Activated T-cell treated with anti-CD3 and anti-CD28 coated beads, Interleukin-2, amount 50 U/mL, for 72 hours (primary cell): ENCODE measurements at places on chromosomes 6 and 20.

GRCh38 chr6:142332393-142333098, 30.7 kb downstream of the ADGRG6 start:
- no peak for DNase-seq

DNA sequence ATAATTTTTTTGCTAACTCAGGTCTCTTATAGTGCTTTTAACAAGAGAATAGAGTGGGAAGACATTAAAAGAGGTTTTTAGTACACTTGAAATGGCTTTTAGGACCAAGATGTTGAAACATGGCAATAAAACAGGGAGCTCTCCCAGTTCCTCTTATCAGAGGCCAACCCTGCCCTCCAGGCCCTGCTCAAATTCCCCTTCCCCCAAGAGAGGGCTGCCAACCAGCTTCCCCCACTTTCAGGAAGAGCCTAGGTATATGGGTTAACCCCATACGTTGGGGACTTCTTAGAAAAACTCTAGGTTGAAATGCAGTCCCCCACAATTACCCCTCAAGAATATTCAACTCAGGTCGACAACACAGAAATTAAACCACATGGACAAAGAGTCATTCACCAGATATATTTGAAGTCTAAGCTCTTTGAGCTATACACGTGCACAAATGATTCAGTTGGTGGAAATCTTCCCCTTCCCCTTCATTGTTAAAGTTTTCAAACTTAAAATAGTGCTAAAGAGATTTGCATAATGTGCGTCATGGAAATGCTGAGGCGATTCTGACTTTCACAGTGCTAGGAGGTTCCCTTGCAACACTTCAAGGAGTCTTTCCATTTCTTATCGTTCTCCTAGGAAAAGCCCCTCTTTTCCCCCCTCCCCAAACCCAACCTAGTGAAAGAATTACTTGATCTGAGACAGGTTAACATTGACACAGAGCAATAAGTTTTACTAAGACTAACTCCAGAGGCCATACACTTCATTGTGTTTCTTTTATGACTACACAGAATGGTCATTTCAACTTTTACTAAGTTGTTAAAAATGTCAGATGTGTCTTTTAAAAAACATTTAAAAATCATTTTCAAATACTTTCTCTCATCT, 49.8 kb upstream of the ENPP5 start:
- peak; percentile 41 for DNase-seq

GRCh38 chr20:24384865-24385264, 84.6 kb upstream of the SYNDIG1 start:
- no peak for DNase-seq

DNA sequence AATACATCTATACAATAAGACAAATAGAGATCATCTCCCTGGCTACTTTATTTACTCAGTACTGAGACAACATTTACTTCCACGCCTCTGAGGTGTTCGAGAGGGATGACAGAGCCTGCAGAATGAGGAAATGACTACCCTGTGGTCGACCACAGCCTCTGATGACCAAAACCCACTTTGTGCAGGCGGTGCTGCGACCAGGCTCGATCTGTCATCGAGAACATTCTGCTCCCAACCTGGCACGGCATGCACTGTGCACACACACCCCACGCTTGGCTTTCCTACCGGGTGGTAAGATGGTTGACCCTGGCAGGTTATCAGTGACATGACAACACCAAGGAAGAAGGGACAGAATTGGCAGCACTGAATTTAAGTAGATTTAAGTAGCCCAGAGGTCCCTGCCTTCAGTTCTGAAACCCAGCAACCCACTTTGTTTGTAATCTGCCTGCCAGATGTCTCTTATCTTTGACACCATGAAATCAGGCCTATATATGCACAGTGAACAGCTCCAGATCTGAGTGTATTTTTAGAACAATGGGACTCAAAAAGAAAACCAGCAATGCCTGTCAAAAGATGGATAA, 42.6 kb downstream of the TTI1 start:
- DNase-seq = peak; percentile 87

GRCh38 chr20:9128568-9128967, 59.7 kb downstream of the PLCB4 start:
- DNase-seq = no peak

- no peak for DNase-seq
These were observed 5.2 kb upstream of the TP53RK start for GRCh38 chr20:46694484-46694883.

- DNase-seq = no peak
These were observed 50.0 kb downstream of the LAMA4 start for GRCh38 chr6:112204350-112204706.

DNA sequence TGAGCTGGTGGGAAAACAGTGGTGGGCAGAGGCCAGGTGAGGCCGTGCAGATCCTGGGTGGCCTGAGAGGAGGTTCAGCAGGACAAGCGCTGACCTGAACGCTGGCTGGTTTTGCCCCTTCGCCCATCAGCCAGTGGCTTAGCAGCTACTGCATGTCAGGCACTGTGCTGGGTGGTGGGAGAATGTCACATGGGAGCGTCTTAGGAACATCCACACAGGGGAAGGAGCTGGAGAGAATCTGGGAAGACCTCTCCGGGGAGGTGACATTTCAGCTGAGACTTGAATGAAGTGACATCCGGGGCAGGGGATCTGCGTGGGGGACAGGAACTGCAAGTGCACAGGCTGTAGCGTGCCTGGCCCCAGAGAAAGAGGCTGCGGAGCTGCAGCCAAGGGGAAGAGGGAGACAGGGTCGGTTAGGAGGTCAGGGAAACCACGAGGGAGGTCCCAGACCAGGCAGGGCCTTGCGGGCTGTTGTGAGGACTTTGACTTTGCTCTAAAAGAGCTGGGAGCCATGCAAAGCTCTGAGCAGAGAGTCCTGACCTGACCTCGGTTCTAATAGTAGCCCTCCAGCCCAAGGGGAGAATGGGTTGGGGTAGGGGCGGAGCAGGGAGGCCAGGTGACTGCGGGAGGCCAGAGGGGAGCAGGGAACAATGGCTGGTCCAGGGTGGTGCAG, 156.8 kb upstream of the PTPN1 start:
- no peak for DNase-seq

DNA sequence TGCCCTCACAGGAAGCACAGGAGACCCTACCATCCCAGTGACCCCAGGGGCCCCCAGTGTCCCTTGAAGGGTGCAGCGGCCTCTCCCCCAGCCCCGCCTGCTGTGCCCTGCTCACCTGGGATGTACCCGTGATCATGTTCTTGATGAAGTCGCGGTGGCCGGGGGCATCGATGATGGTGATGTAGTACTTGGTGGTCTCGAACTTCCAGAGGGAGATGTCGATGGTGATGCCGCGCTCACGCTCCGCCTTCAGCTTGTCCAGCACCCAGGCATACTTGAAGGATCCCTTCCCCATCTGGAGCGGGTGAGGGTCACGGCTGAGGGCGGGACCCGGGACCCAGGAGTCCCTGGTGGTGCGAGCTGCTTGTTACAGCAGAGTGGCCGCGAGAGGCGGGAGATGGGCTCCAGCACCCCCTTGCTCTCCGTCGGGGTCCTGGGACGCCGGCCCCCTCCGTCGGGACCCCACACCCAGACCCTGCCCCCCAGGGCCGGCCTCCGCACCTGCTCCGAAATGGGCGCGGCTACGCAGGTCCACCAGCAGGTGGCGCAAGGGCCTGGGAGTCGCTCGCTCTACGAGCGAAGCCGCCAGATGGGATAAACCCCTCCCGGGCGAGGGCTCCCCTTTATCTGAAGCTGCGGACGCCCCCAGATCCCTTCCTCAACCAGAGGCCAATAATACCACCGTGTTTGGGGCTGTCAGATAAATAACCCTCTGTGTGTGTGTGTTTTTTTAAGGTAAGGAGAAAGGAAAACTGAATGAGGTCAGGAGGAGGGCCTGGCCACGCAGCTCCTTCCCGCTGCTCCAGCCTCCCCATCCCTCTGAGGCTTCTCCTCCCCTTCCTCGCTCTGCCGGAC, 2.9 kb downstream of the EEF1A2 start:
- DNase-seq = peak; percentile 82

DNA sequence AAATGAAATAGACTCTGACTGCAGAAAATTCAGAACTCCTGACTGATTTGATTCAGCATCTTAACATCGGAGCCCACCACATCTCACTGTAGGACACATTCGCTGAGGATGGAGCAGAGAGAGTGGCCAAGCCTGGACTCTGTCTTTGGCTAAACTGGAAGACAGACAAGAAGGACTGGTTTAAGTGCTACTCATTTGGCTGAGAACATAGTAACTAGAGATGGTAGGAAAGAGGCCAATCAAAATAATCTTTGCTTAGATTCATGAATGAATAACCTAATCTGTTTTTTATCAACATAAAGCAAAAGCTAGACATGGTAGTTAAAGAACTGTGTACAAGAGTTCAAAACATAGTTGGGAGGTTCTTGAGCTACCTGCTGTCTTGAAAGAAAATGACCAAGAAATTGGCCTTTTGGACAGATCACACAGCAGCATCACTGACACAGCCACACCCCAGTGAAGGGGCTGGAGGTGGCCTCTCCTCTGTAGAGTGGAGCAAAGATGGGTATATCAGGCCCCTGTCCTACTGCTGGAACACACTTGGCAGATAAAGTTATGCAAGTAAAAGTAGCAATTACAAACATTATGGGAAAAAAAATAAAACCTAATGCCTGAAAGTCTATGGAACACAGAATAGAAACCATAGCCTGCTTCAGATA, 87.1 kb upstream of the NT5E start:
- DNase-seq = no peak

GRCh38 chr6:136762022-136762975, 30.0 kb downstream of the MAP3K5 start:
- no peak for DNase-seq

DNA sequence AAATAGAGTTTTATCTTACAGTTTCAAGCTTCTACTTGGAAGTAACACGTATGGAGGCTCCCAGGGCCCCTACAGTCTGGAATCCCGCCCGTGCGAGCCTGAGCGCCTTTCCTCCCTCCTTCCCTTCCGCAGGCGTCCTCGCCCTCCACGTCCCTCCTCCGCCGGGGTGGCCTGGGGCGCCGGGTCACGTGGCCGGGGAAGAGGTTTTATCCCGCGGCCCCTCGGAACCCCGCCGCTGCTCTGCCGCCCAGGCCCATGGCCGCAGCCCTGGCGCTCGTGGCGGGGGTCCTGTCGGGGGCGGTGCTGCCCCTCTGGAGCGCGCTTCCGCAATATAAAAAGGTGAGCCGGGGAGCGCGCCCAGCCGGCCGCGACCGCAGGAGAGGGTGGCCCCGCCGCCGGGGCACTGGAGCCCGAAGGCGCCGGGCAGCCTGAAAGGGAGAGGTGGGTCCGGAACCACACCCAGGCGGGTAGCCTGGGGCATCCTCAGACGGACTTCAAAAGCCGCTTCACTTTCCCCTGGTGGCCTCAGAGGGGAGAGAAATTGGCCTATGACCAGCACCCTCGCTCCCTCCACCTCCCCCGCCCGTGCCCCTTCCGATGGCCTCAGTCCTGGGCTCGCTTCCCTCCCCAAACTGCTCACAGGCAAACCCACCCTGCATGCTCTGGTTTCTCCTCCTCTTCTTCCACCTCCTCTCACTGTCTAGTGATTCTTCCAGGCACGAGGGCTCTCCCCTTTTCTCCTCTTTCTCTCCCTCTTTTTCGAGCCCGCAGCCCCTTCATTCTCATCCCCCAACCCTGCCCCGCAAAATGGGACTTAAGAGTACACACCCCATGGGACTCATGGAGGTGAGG, at the start of gene CLPSL2:
CLPSL2 (plus strand) TSS at position 235 of the 852 bp plus-strand sequence; CDS start at position 256, 21 bp downstream.
- peak; percentile 8 for DNase-seq

GRCh38 chr6:56424542-56425083, 177.2 kb upstream of the COL21A1 start:
- DNase-seq = no peak

- DNase-seq = no peak
These were observed 163.3 kb downstream of the CD83 start for GRCh38 chr6:14280766-14281293.

DNA sequence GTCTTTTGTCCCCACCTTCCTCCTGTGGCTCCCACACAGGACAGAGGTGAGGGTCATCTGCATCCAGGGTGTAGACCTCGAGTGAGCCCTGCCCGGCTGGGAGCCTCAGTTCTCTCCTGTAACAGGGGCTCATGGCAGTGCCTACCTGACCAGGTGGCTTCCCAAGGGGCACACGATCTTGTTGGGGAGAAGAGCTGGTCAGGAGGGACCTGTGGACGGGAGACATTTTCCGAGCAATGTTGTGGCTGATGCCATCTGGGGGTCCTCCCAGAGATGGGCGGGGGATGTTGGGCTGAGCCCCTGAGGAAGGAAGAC, 51.9 kb downstream of the CEBPB start:
- DNase-seq = no peak

DNA sequence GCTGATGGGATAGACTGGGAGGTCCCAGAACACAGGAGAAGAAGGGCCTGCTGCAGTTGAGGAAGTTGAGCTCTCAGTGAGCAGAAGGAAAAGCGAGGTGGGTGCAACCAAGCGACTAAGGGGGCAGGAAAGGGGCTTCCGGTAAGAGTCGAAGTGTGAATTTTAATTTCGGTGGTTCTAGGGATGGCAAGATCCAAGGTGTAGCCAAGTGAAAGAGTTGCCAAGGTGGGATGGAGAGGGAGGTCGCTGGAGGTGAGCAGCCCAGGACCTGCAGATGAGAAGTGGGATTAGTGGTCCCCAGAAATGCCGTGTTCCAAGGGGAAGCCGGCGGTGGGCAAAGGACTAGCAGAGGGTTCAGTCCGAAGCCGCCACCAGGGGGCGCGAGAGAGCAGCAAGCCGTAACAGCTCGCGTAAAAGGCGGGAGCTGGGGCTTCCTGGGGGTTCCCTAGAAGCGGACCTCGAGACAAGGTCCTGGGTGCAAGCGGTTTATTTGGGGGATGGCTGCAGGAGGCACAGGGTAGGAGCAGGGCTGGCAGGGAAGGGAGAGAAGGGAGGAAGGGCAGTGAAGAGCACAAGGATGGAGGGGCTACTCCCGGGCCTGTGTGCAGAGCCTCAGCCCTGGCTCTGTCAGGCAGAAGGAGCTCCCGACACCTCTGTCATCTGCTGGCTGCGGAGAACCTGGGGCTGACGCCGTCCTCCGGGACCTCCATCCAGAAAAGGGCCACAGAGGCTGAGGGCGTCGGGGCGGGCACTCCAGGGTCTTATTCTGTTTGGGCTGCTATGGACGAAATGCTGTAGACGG, 103.6 kb downstream of the PAX1 start:
- peak; percentile 31 for DNase-seq

GRCh38 chr6:7912024-7912423, 1.4 kb upstream of the TXNDC5 start:
- no peak for DNase-seq

DNA sequence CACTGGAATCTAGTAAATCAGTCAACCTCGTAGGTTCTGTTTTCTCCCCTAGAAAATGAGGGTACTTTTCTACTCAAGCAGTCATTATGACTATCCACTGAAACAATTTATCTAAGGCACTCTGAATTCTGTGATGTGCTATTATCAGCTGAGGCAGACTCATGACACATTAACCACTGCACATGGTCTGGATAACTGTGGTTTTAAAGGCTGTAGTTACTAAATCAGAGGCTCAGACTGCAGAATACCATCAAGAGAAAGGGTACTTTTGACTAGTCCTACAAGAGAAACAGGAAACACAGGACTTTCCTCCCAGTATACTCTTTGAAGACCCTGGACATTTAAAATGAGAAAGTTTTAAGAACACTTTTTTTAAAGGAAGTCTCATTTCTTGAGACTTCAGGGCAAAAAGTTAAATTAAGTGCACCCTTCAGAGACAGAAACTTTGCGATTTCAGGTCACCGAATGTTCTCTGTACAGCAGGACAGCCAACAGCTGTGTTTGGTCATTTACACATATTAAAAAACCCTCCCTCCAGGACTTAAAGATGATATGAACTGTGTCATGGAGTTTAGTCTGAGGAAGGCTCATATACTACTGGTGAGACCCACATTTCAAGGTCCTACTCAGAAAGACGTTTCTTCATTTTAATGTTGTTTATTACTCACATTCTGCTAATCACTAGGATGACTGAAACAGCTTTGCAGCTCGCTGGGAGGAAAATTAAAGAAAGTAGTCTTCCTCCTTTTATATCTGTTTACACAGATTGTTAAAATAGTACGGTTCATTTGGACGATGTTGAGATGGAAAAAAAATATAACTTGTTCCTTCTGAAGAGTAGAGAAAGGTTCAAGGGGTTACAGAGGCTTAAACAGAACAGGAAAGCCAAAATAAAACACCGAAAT, 19.9 kb downstream of the ATXN1 start:
- DNase-seq = no peak
